Central memory CD4-positive, alpha-beta T cell (primary cell): ENCODE measurements at places on chromosomes 4 and X.

GRCh38 chr4:94570558-94570957, 118.8 kb downstream of the PDLIM5 start:
- no peak for DNase-seq

GRCh38 chrX:112705726-112706125, 26.0 kb upstream of the LHFPL1 start:
- DNase-seq: no peak

- no peak for DNase-seq
Measured at GRCh38 chr4:6928081-6928480, 18.5 kb downstream of the TBC1D14 start.

DNA sequence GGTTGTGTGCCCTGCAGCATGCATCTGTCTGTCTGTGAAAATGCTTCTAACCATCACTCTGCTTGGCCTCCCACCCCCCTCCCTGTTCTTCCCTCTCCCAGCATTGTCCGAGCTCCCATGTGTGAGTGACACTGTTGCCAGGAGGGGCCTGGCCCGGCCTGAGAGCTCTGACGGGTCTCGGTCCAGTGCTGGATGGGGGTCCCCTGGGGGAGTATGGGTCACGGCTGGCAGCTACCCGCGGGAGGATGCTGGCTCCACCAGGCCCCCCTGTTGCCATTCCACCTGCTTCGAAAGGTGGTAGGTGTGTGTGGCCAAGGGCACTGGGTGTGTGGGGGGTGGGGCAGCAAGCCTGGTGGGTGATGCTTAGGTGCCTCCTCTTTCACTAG, 3.6 kb downstream of the NLGN3 start:
- DNase-seq: no peak

GRCh38 chrX:31423609-31424189, 351.9 kb upstream of the FTHL17 start:
- no peak for DNase-seq

- DNase-seq: no peak
Measured at GRCh38 chr4:5976921-5977320, 41.3 kb downstream of the C4orf50 start.

GRCh38 chr4:22848332-22848731, 155.6 kb downstream of the GBA3 start:
- no peak for DNase-seq

GRCh38 chrX:119187298-119187697, 48.8 kb upstream of the PGRMC1 start:
- no peak for DNase-seq

GRCh38 chr4:73707918-73708577, 32.3 kb upstream of the CXCL8 start:
- DNase-seq: no peak
